ENCODE measurements at places on chromosomes 11 and 22. TPM values are rescaled to one million over a fixed set of nuclear protein-coding genes. Genes with fewer than 3 reads are reported as not detected.

GRCh38 chr22:22098457-22099193 is 116.0 kb upstream of the TOP3B start:
- no peak for DNase-seq

DNA sequence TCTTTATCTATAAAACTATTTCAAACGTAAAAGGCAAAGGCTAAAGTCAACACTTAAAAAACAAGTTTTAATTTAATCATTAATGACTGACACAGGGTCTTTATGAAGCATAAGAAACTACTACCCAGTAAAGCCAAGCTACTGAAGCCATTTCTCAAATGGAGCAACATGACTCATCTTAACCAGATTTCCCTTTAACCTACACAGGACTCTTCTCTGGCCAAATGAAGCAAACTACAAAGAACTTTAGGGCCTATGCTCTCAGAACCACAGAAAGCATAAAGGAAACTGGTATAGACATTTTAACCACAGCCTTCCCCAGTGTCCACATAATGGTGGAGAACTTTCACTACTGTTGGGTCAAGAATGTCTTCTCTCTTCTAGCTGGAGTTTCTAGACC is 34.7 kb downstream of the ALG9 start:
- DNase-seq, result no peak

DNA sequence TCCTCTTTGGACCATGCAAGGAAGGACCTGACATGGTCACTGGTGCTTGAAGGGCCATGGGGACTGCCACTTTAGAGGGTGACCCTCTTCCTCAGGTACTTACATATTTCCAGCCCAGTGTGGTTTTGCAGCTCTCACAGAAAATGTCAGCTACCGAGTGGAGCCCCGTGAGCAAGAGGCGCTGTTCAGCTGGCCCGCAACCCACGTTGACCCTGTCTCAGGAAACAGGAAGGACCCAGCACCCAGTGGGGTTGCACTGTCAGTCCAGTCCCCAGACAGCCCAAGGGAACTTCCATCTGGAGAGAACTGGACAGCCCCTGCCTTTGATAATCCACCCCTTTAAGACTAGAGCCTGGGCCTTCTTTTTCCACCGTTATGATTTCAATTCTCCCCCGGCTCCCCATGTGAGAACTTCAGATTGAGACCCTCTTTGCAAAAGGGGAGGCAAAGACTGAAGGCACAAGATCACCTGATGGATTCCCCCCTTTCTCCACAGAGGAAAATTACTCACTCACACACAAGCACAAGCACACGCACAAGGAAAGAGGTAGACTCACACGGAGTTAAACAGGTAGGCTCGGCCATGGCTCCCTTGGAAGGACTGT is 3.4 kb downstream of the YPEL4 start:
- no peak for DNase-seq

DNA sequence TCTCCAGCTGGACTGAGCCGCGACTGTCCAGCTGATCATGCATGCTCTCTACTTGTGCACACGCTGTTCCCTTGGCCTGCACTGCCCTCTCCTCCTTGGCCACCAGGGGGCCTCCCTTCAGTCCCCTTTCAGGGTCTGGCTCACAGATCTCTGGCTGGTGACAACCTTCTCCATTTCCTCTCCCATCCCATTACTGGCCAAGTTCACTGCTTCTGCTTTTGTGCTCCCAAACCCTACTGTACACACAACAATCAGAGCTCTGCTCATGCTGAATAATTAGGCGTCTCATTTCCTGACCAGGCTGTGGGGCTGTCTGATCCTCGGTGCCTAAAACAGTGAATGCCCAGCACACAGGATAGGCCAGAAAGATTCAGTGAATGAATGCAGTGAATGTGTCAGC is 224.0 kb upstream of the NARS2 start:
- DNase-seq, result peak; percentile 76

GRCh38 chr11:34625576-34625975 is 4.7 kb downstream of the EHF start:
- DNase-seq, result no peak

DNA sequence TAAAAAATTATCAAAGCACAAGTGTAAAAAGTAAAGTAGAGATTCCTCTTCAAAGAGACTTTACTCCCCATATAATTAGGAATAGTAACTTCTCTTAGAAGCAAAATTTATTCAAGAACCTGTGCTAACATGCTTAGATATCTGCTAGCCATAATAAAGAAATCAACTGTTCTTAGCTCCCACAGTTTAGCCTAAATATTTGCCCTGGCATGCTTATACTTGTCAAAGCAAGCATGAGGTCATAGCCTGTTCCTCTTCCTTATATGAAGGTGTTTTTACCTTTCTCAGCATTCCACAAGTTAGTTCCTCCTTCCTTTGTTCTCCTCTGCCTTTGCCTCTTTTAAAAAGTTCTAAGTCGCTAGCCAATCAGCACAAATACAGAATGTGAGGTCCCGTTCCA is 30.3 kb downstream of the RIC3 start:
- DNase-seq, result no peak

DNA sequence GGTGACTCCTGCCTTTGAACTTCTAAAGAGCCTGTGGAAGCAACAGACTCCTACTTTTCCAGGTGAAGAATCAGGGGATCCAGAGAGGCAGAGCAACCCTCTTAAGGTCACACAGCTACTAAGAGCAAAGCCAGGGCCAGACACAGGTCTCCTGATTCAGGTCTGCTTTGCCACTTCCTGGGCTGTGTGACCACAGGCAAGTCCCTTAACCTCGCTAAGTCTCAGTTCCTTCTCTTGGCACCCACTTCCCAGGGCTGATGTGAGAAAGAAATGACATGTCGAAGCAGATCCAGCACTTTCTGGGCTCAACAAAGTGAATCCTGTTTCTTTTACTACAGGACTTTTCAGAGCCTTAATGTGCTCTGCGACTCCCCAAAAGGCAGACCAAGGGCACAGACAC is 30.2 kb downstream of the UQCR10 start:
- DNase-seq, result no peak

DNA sequence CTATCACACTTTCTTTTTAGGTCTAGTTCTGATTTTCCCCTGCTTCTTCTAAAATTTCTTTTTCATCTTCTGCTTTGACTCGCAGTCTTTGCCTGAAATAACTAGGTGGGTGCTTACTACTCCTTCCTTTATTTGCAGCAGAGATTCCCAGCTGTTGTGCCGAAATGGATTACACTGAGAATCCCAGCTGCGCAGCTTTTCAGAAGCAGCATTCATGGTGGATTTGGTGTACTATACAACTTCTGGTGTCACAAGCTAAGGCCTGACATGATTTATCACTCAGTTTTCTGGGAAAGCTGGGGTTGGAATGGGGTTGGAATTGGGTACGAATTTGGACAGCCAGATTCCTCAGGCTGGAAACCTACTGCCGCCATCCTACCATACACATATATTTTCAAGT is 6.0 kb upstream of the XKR3 start:
- DNase-seq, result no peak

GRCh38 chr11:63882555-63883242 is 34.3 kb downstream of the RCOR2 start:
- DNase-seq, result no peak

- no peak for DNase-seq
Observed at GRCh38 chr22:29309332-29310064, 3.0 kb downstream of the GAS2L1 start.

DNA sequence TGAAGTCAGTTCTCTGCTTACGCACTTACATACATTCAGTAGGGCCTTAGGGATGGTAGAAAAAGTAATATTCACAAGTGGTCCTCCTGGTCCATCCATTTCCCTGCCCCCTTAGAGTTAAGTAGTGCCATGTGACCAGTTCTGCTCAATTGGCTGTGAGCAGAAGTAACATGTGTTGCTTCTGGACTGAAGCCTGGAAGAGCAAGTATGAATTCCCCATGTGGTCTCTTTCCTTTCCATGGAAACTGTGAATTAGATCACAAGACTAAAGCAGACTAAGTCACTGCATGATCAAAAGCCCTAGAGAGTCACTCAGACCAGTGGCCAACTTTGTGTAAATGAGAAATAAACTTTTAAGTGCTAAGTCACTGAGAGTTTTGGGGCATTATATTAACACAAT is 341.7 kb upstream of the CADM1 start:
- no peak for DNase-seq

DDI1 gene
- not detected for total RNA-seq

CARNS1 gene
- 3.8 TPM for total RNA-seq

P2RY6 gene
- total RNA-seq, result 2.6 TPM

PARVG gene
- total RNA-seq, result 7.1 TPM

Measured in thyroid gland (tissue), 4 donors.